NCI-H1436 (cell line): ENCODE measurements at places on chromosomes 1 and 21.

- DNase-seq: no peak
Observed at GRCh38 chr1:115980998-115981993, 5.0 kb downstream of the SLC22A15 start.

DNA sequence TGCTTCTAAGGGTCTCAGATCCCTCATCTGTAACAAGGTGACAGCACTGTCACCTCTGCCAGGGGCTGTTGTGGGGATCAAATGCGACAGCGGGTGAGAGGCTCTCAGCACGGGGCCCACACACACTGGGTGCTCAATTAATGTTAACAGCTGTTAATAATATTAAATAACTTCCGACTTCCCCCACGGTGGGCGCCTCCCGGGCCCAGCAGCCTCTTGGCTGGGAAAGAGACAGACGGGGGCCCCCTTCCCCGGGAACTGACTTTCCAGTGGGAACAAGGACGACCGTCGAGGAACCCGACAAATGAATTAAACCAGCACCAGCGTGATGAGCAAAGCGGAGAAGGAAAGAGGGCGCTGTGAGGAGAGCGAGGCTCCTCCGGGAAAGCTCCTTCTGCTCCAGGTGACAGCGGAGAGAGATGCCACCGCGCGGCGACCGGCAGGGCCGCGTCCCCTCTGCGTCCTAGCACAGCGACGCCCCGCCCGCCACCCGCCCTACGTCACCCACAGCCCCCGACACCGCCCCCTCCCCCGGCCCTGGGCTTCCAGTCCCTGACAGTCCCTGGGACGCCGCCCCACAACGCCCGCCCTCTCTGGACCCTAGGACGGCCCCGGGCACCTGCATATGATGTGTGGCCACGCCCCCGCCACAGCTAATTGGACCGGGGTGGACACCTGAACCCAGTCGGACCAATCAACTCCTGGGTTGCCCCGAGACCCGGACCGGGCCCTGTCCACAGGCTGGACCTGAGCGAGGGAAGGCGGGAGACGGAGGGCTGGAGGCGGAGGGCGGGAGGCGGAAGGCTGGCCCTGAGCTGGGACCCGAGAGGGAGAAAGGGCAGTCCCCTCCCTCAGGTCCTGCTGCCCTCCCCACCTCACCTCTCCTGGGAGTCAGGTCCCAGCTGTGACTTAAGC, 38.2 kb downstream of the MATN1 start:
- peak; percentile 89 for DNase-seq

- no peak for DNase-seq
Observed at GRCh38 chr1:39540504-39541031, 36.0 kb downstream of the PABPC4 start.

GRCh38 chr1:180265201-180265600, 35.1 kb downstream of the LHX4 start:
- DNase-seq: no peak
